ENCODE measurements at places on chromosomes 2 and 18.

GRCh38 chr2:164504253-164504652 lies 117.0 kb downstream of the GRB14 start:
- DNase-seq = no peak

GRCh38 chr18:52333860-52334259 lies 6.1 kb upstream of the DCC start:
- no peak for DNase-seq

- DNase-seq = no peak
These were observed 24.6 kb downstream of the THAP4 start for GRCh38 chr2:241612156-241613016.

DNA sequence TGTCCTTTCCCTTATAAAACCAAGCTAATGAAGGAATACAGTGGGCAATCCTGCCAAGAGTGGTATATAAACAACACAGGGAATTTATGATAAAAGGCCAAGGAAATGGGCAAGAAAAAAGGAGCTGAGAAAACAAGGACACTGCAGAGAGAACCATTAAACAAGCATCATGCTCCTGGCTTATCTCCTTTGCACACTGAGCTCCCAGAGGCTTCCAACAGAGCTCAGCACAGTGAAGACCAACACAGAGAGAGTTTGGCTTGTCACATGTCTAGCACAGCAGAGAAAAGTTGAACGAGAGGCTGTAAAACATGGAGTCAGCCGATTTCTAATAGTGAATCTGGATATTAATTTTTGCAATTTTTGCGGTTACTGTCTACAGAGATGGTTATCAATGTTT lies 68.0 kb upstream of the KLF7 start:
- no peak for DNase-seq

DNA sequence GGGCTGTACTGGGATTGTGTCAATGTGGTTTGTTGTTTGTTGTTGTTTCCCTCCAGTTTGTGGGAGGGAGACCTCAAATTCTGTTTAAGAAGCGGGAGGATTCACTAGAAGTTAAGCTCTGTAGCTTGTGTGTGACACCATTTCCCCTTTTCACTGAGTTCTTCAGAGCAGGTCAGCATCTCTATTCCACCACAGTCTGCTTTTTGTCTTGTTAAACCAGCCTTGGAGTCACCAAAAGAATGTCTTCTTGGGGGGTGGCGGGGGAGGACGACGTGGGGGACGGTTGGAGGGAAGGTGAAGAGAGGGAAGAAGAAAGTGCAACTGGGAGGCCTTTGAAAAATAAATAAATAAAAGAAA lies 2.3 kb upstream of the BCL11A start:
- no peak for DNase-seq

- no peak for DNase-seq
These were observed 8.5 kb upstream of the SP140L start for GRCh38 chr2:230318190-230319121.

DNA sequence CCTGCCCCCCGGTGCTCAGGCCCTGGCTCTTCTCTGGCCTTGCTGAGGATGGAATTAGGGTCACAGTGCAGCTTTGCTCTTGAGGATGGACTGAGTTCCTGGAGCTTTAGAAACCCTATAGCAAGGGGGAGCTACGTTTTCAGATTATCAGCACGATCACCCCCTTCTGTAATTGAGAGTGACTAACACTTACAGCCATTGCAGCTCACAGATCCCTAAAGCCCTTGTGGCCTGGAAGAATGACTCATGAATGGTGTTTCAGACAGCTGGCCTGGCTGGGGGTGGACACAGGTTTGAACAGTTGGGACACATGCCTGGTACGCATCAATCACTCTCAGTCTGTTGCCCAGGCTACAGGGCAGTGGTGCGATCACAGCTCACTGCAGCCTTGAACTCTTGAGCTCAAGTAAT lies 79.7 kb upstream of the IGFBP5 start:
- peak; percentile 80 for DNase-seq

DNA sequence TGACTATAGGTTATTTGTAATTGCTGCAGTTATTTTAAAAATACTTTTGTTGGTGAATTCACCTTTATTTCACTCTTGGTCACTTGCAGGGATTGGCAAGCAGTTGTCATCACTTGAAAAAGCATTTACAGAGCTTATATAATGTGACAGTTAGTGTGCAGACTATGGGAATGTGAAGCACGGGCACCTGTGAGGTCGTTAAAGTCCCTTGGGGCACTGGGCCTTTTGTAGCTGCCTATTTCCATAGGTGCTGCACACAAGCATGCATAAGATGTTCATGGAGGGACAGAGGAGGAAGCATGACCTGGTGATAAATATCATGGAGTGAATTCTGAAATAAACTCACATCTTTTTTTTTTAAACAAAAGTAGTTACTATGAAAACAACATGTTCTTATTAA lies 124.6 kb downstream of the ATP9B start:
- DNase-seq = no peak

DNA sequence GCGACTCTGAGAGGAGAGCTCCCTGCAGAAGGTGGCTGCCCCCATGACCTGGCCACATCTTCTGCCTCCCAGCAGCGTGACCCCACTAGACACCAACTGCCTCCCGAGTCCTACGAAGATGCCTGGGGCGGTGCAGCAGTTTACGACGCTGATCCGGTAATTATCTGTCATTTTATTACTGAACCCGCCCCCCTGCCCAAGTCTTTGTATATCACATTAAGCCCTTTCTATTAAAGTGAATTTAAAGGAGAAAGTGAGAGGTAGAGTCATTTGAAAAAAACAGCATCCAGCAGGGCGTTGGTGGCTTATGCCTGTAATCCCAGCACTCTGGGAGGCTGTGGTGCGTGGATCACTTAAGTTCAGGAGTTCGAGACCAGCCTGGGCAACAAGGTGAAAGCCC lies 33.4 kb downstream of the ABCG8 start:
- no peak for DNase-seq

- DNase-seq = no peak
These were observed 516.8 kb upstream of the FANCL start for GRCh38 chr2:58757971-58758370.

GRCh38 chr18:62420151-62420512 lies 95.0 kb downstream of the TNFRSF11A start:
- DNase-seq = no peak

DNA sequence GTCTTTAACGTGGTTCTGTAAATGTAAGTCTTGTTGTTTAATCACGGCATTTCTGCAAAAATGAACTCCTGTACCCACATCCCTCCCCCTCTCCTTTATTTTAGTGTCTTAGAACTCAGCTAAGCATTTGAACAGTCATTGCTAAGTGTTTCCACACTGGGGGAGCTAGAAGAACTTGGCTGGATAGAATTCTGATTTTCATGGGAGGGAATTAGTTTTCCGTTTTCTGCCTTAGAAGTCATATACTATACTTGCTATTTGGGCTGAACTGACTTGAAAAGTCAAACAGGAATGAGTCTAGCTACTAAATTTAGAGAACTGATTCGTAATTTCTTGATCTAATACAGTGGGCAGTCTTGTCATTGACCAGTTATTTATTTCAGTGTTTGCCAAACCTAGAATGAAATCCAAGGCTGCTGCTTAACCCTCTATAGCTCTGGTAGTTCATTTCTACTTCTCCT lies 61.1 kb downstream of the FMNL2 start:
- DNase-seq = no peak

GRCh38 chr2:128654408-128654807 lies 335.7 kb upstream of the HS6ST1 start:
- no peak for DNase-seq

DNA sequence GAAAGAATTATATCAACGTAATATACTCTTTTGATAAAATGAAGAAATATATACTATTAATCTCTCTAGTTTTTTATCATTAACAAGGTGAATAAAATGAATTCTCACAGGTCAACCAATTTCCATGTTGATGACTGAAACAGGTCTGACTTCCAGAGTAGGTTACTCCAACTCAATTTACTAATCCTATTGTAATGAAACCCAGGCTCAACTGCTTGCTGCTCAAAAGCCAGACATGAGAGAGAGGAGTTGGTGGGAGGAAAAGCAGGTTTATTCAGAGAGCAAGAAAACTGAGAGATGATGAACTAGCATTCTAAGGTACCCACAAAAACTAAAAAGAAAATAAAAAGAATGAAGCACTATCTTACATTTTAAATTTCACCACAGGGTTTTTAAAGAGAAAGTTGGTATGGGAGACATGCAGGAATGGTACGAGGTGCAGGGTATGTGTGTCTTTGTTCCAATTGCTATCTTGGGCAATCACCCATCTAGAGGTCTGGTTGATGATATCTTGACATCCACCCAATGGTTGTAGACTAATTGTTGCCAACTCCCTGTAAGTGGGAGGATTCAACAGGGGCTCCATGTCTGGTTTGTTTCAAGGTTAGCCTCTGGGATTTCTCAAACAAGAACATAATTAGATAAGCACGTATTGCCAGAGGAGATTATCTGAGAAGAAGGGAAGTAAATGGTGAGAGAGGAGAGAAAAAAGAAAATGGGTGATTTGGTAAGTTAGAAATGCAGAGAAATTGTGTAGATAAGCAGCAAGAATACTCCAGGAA lies 471.4 kb upstream of the REG3G start:
- no peak for DNase-seq

DNA sequence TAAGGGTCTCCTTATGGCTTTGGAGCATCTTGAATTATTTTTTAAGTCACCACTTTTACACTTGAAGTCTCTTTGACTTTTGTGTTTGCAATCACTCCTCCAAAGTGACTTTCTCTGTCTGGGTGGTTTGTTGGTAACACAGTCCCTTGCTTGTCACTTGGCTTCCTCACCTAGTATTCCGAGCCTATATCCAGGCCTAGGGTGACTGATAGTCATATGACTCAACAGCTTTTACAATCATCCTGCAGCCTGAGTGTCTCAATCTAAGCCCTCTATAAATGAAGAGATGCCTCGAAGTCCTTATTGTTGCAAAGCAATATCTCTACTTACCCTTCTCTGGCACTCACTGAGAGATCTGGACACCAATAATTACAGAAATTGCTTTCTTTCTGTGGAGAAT lies 53.9 kb upstream of the SETBP1 start:
- no peak for DNase-seq

- DNase-seq = no peak
These were observed 125.4 kb downstream of the RGPD3 start for GRCh38 chr2:106342831-106343251.

- DNase-seq = no peak
These were observed 3.5 kb upstream of the NCK2 start for GRCh38 chr2:105741174-105741573.

GRCh38 chr2:240583774-240584173 lies 2.8 kb upstream of the CAPN10 start:
- DNase-seq = no peak

GRCh38 chr2:14363137-14363536 lies 269.4 kb upstream of the LRATD1 start:
- no peak for DNase-seq

DNA sequence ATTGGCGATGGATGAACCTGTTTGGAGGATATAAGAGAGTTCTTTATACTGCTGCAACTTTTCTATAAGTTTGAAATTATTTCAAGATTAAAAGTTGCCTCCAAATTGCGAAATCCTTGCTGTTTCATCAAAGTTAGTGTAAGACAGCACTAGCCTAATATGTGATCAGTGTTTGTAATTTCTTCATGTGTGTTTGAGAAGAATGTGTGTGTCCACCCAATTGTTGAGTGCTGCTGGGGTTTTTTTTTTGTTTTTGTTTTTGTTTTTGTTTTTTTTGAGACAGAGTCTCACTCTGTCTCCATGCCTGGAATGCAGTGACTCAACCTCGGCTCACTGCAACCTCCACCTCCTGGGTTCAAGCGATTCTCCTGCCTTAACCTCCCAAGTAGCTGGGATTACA lies 33.4 kb downstream of the CDK15 start:
- no peak for DNase-seq

- peak; percentile 65 for DNase-seq
These were observed 45.1 kb downstream of the ATIC start for GRCh38 chr2:215356948-215357461.

- DNase-seq = no peak
These were observed 171.8 kb upstream of the SPRED2 start for GRCh38 chr2:65604246-65604645.

GRCh38 chr2:234823196-234823876 lies 128.5 kb upstream of the SH3BP4 start:
- DNase-seq = no peak

DNA sequence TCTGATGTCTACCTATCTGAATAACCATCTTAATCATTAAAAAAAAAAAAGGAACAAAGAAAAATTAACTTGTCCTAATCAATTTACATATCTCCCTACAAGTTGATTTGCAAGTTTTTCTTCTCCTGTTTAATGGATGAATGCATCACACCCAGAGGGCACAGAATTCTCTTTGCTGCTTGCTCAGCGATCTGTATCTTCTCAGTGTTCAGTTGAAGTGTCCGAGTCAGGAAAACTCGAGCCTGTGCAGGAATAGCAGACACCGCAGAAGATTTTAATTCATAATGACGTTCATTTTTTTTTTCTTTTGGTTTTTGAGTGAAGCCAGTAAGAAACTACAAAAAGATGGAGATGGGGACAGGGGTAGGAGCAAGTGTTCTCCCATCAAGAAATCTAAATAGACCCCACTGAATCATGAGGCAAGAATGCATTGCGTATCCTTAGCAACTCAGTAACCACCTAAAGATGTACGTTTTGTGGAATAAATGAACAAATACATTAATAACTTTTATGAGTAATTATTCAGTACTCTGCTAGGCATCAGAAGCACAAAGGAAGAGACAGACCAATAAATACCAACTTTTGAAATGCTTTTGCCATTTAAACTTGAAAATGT lies 675.5 kb downstream of the LRP1B start:
- no peak for DNase-seq

GRCh38 chr2:144389151-144389929 lies 130.6 kb downstream of the ZEB2 start:
- DNase-seq = no peak

DNA sequence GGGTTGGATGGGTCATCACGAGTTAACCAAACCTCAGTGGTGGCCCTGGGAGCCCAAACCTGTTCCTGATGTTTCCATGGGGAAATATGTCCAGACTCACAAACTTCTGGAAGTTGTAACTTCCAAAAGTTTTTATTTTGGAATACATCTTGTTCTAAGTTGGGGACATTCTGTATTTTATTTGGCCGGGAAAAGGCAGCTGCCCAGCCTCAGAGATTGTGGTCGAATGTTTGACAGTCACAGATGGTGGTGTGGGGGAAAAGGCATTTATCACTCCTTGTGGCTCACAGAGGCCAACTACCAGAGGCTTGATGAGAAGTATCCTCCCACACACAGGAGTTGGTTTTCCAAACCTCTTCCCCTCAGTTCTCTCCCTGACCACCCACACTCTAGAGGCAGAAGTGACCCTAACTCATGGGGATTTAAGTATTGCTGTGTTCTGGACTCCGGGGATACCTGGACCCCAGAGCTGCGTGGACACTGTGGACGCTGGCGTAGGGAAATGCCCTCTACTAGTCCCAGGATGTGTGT lies 124.7 kb upstream of the PPP1CB start:
- no peak for DNase-seq

- peak; percentile 63 for DNase-seq
These were observed 63.7 kb downstream of the MARCHF4 start for GRCh38 chr2:216308576-216308975.

DNA sequence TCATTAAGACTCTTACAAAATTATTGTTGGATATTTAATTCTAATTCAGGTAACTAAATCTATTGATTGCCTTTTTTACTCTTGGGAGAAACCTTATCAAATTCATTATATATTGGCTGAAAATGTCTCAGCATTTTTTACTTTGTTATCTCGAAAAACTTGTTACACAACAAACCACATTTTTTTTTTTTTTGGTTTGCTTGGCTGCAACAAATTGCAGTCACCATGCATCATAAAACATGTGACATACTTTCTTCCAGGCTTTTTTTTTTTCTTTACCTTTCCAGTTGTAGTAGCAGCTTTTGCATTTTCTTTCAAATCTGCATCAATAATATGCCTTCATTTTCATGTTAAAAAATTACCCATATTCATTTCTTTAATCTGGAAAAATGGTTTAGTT lies 186.7 kb downstream of the TDRD15 start:
- no peak for DNase-seq
